ENCODE measurements at places on chromosomes 4 and X.
A peak's percentile ranks its signal among the peaks of the same experiment; 100 is the strongest.

DNA sequence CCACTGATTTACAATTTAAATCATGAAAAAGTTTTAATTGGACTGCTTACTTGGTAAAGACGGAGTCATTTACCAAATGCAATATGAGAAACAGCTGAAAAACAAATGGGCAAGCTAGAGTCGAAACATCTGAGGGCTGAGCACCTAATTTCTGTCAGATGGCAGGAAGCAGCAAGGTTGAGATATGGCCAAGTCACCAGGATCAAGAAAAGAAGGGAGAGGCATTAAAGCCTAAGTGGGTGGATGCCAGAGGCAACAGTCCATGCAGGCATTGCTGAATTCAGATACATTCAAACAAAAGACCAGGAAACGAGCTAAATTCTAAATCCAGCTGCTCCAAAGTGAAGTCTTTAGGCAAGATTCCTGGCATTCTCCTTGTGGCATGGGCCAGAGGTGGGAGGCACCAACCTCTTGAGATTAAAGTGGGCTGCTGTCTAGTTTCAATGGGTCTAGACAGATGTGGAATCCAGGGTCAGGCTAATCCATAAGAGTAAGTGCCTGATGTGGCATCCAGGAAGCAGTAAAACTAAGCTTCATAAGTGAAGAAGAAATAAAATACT, 8.0 kb upstream of the ARSJ start:
- ATAC-seq = no peak

- ATAC-seq = no peak
These were observed 41.0 kb downstream of the MAP7D3 start for GRCh38 chrX:136210243-136210642.

- peak; percentile 48 for ATAC-seq
These were observed 344.6 kb upstream of the CTSO start for GRCh38 chr4:156298230-156298629.

DNA sequence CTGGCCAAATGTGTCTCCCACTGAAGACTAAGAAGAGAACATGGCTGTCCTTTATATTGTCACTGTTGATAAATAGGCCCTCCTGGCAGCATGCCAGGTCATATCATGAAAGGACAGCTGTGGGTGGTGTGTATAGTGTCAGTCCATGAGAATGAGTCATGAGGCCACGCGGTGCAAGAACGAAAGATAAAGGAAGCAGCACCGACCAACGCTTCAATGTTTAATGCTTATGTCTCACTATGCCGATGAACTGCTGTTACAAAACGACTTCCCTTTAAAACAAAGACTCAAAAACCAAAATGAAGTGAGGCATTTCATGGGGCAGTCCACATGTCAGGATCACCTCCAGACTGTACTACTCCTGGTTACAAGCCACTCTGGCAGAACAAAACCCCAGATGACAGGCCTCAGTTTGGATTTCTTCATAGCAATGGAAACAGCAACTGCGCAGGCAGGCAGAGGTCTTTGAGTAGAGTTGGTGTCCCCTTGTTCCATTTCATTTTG, 5.2 kb upstream of the TCEANC start:
- ATAC-seq = no peak

- ATAC-seq = no peak
These were observed 140.2 kb downstream of the STIM2 start for GRCh38 chr4:27000820-27001219.

- ATAC-seq = no peak
These were observed 48.7 kb downstream of the ATP10D start for GRCh38 chr4:47533689-47534347.

DNA sequence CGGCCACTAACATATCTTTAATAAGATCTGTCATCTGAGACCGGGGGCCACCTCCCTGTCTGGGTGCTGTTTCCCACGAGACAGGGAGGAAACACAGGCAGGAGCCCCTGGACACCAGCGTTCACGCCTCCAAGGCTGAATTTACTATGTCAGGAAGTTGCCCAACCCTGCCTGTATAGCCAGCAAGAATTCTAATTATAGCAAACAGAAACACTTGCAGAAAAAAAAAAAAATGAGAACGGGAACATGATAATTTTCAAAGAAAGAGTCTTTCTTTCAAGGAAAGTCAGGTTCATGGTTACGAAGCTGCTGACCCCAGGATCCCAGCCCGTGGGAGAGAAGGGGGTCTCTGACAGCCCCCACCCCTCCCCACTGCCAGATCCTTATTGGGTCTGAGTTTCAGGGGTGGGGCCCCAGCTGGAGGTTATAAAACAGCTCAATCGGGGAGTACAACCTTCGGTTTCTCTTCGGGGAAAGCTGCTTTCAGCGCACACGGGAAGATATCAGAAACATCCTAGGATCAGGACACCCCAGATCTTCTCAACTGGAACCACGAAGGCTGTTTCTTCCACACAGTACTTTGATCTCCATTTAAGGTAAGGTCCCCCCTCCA, at the start of gene IL3RA:
Gene IL3RA (plus strand): TSS at position 455 of the 613 bp plus-strand sequence. CDS start 4,981 bp downstream, outside the sequence.
- ATAC-seq = peak; percentile 64

GRCh38 chr4:96887857-96888256, 1048.0 kb downstream of the PDHA2 start:
- ATAC-seq = no peak

- ATAC-seq = no peak
These were observed 21.0 kb upstream of the JAKMIP1 start for GRCh38 chr4:6221301-6221850.

GRCh38 chr4:36209941-36210649, 34.2 kb downstream of the ARAP2 start:
- ATAC-seq = no peak

DNA sequence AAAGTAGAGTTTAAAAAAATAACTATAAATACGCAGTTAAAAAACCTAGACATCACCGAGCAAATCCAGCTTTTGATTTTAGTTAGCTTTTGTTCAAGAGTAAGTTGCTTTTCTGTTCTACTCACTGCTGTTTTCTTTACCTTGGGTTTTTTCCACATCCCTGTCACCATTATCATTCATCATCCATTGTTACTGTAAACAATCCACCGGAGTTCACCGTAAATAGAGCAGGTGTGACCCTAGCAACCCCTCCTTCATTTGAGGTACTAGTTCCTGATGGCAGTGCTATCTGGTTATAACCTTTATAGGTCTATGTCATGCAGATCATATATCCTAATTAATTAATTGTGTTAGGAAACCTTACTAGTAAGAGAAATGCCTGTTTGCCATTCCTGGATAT, 43.0 kb upstream of the TEX13D start:
- no peak for ATAC-seq

GRCh38 chr4:143336781-143337599, at the start of gene GAB1:
Gene GAB1, plus strand, starts transcription at chr4:143336876. Its CDS starts 313 bp downstream, at chr4:143337189.
- ATAC-seq = peak; percentile 68

DNA sequence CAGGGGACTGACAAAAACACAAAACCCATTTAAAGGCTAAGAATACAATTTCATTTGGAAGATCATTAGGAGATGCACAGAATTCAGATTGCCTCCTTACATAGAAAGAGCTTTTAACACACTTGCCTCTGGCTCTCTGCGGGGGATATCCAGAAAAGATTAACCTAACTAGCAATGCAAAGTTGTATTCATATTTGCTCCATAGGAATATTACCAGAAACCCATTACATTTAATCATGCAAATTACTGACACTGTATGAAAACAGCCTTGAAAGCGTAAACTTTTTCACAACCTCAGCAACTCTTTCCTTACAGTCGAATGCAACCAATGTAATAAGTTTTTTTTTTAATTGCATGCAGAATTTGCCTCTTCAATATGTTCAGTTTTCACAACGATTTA, 1087.3 kb upstream of the PRKX start:
- ATAC-seq = no peak

DNA sequence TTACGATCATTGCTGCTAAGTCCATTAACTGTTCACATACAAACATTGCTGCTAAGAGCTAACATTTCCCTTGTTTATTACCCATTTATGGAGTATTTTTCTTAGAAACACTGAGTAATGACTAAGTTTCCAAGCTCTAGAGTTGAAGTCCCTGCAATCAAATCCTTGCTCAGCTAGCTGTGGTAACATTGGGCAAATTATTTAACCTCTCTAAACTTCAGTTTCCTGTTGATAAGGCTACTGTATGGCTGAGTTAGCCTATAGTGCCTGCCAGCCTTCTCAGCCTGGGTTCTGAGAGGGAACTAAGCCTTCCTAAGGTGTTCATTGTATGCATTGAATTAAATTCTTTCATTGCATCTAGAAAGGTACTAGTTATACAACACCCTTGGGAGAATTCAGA, 15.2 kb upstream of the SCOC start:
- no peak for ATAC-seq

GRCh38 chrX:139930916-139931645, 1.8 kb downstream of the ATP11C start:
- no peak for ATAC-seq

- peak; percentile 75 for ATAC-seq
These were observed 20.5 kb downstream of the C4orf54 start for GRCh38 chr4:99637174-99637573.

DNA sequence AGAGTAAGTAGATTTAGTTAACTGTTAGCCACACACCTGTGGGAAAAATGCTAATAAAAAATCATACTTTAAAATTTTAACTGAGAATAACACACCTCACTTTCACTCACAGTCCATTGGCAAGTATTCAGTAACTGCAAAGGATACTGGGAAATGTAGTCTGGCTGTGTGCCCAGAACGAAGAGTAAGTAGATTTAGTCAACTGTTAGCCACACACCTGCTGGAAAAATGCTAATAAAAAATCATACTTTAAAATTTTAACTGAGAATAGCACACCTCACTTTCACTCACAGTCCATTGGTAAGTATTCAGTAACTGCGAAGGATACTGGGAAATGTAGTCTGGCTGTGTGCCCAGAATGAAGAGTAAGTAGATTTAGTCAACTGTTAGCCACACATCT, 178.4 kb upstream of the NWD2 start:
- ATAC-seq = no peak

DNA sequence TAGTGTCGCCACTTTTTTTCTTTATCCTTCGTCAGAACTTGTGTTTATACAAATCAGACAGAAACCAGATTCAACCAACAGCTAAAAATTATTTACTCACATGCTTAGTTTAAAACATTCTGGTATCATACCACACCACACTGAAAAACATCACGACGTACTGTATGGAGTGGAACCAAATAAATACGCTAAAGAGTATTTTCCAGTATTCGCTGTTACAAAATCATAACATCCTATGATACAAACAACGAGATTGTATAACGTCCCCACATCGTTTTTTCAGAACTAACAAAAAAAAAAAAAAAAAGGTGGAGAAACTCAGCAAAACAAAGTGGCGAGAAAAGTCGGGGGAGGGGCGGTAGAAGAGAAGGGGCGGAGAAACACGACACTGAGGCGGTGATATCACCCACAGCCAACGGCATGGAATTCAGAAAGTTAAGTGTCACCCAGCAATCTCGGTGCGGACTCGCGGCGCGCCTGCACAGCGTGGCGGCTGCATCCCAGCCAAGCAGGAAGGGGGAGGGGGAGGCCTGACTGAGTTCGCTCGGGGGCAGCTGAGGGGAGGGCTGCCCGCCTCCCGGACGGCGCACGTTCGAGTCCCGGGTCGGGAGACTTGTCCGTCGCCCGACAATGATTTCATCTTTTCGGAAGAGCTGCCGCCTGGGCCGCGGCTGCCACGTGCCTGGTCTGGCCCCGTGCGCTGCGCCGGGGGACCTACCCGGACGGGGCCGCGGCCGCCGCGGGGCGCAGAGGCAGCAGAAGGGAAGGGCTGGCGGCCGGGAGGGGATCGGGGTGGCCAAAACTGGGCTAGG, 920 bp downstream of the SETD7 start:
- peak; percentile 82 for ATAC-seq

- ATAC-seq = no peak
These were observed at the start of gene PPBP for GRCh38 chr4:73988061-73988460. Gene PPBP, minus strand, starts transcription at chr4:73988190. Its CDS starts 87 bp downstream, at chr4:73988103.

- no peak for ATAC-seq
These were observed 137.0 kb upstream of the PSAPL1 start for GRCh38 chr4:7571701-7572100.

GRCh38 chrX:3244955-3245354, 101.5 kb downstream of the MXRA5 start:
- no peak for ATAC-seq

DNA sequence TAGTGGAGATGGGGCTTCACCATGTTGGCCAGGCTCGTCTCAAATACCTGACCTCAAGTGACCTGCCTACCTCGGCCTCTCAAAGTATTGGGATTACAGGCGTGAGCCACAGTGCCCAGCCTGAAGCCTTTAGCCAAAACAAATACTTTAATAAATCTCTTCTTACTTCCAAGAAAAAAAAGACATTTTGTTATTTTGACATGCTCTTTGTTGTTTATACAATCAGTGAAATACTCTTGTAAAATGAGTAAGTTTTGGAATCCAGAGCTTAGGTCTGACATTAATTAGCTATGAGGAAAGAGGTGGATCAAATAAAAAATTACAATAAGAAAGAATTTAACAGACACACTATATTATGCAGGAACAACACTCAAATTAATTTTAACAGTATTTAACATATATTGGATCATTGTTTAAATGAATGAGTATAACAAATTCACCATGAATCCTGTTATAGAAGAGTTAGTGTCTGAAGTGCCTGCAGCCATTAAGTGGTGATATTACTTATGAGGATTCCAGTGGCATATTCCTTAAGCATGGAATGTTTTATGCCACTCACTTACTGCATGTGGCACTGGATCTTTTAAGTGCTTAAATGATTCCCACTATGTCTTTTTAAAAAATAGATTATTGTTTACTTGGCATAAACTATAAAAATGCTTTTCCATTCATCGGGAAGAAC, 260.1 kb upstream of the GIMD1 start:
- ATAC-seq = no peak

DNA sequence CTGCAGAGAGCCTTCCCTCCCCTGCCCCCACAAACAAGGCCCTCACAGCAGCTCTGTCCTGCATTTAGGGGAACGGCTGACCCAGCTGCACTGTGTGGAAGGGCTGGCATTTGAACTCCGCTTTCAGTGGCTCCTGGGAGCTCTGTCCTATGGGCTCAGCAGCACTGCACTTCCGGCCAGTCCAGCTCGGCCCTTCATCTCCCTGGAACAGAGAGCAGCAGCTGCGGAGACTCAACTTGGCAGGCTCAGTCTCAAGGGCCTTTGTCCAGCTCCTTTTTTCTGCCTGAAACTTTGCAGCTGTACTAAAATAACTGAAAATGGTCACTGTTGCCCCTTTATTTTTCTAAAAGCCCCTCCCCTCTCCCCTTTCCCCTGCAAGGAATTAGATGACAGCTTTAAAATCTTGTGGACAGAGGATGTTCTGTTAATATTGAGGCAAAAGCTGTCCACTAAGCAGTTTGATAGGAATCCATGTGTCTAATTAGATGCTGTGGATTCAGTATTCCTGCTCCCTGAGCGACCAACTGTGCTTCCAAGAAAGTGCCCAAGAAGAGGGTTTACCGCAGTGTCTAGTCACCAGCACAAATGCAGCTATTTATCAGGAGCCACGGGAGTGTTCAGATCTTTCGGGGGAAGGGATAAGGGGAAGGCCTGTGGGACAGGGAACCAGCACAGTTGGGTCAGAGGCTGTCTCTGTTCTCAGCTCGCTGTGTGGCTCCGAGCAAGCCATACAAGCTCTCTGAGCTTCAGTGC, 133.1 kb downstream of the AFAP1 start:
- peak; percentile 81 for ATAC-seq
